Activated B cell treated with CpG ODN at 0.5 μM for 24 hours (primary cell): ENCODE measurements at places on chromosomes 7 and 10. TPM values are rescaled to one million over a fixed set of nuclear protein-coding genes. Genes with fewer than 3 reads are reported as not detected.

- no peaks in the 10 kb centered on the region for H3K36me3 ChIP-seq
- H3K27me3 ChIP-seq, result no peaks in the 10 kb centered on the region
- no peaks in the 10 kb centered on the region for H3K4me1 ChIP-seq
- no peak overlapping the region for H3K4me3 ChIP-seq
- no peak for DNase-seq
Measured at GRCh38 chr10:128384831-128385230, 258.6 kb upstream of the MKI67 start.

DNA sequence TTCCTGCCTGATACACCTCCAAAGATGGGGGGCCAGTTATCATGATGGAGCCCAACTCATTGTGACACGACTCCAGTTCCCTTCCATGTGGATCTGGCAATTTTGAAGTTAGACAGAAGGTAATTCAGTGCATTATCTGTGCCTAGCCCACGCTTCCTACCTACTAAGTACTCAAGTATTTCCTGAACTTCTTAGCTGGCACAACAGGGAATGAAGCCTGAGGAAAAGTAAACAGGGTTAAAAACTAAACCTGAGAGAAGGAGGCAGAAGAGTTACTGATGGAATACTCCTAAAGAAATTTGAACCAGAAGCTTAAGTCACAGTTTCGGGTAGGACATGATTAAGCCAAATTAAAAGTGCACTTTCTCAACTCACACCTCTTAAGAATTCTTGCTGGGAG, 1.1 kb upstream of the SEC31B start:
- peaks cover 9% of the 10 kb centered on the region for H3K4me1 ChIP-seq
- H3K27me3 ChIP-seq, result peaks cover 10% of the 10 kb centered on the region
- no peak for DNase-seq
- H3K36me3 ChIP-seq, result peaks cover 42% of the 10 kb centered on the region

GRCh38 chr10:29063806-29064644, 224.8 kb upstream of the LYZL1 start:
- DNase-seq, result no peak
- H3K27me3 ChIP-seq, result no peaks in the 10 kb centered on the region
- no peaks in the 10 kb centered on the region for H3K36me3 ChIP-seq

DNA sequence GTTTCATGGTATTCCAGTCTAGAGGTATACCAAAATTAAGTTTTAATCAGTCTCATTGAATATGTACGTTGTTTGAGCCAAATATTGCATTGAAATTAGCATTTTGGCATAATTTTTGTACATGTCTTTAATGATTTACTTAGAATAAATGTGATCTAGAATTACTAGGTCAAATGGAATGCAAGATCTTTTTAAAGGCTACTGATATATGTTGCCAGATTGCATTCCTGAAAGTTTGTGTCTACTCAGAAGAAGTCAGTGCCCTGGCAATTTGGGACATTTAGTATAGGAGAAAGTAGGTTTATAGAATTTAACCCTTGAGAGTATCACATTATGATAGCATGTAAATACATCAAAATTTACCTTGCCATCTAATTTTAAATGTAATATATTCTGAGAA, 32.4 kb downstream of the KMT2E start:
- peaks cover 34% of the 10 kb centered on the region for H3K4me1 ChIP-seq
- no peak overlapping the region for H3K4me3 ChIP-seq
- H3K27ac ChIP-seq, result no peak overlapping the region
- no peaks in the 10 kb centered on the region for H3K27me3 ChIP-seq
- no peak for DNase-seq

- no peak overlapping the region for H3K4me3 ChIP-seq
- no peaks in the 10 kb centered on the region for H3K27me3 ChIP-seq
- H3K27ac ChIP-seq, result no peak overlapping the region
- H3K4me1 ChIP-seq, result no peaks in the 10 kb centered on the region
- H3K36me3 ChIP-seq, result no peaks in the 10 kb centered on the region
- no peak for DNase-seq
Measured at GRCh38 chr10:54866666-54867065, 65.6 kb upstream of the PCDH15 start.

GRCh38 chr10:30488316-30488715, 54.3 kb downstream of the MAP3K8 start:
- H3K4me1 ChIP-seq, result peaks cover 63% of the 10 kb centered on the region
- no peaks in the 10 kb centered on the region for H3K36me3 ChIP-seq
- peak overlapping the region; percentile 89 for H3K27ac ChIP-seq

DNA sequence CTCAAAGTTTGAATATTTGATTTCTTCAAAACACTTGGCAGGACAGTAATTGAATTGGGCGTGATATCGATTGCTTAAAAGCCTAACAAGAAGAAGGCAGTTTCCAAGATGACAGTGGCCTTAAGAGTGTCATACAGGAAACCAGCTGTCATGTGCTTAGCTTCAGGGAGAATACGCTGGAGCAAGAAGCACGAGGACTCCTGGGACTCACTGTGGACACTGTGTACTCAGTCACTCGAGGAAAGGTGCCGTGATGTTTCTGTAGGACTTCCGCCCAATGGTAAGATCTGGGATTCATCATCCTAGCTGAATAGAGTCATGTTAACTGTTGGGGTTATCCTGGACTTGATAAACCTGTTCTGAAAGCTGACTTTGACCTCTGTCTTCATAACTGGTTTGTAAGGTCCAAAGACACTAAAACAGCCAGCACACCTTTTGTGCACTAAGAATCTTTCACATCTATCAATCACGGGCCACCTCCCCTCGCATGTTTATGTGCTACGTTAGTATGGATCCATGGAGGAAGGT, 113.5 kb downstream of the CELF2 start:
- no peaks in the 10 kb centered on the region for H3K4me1 ChIP-seq
- DNase-seq, result no peak
- H3K27ac ChIP-seq, result no peak overlapping the region

DNA sequence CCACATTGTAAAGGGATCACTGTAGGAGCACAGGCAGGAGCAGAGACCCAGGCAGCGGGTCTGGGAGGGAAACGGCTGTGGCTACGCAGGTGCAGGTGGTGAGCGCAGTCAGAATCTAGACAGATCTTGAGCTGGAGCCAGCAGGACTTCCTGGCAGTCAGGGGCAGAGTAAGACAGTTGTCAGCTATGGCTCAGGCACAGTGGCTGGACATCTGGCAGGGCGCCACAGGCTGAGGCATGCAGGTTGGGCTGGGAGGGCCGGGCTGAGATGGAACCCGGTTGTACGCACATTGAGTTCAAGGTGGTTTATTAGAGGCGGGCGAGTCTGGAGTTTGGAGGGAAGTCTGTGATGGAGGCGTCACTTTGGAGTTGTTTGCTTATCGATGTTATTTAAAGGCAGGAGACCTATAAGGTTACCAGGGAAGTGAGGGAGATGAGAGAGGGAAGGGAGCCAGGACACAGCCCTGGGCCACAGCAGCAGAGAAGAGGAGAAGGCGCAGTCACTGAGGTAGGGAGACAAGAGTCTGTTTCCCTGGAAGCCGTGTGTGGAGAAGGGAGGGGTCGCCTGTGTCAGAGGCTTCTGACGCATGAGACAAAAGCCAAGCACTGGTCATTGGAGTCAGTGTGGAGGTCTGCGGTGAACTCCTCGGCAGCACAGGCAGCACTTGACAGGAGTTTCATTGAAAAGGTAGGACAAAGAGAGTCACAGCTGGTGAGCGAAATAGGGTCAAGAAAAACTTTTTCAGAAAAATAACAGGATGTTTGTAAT, 73.8 kb downstream of the LANCL2 start:
- DNase-seq, result no peak
- H3K27ac ChIP-seq, result no peak overlapping the region
- no peak overlapping the region for H3K4me3 ChIP-seq
- H3K4me1 ChIP-seq, result no peaks in the 10 kb centered on the region

- H3K27me3 ChIP-seq, result peaks cover 1% of the 10 kb centered on the region
- no peaks in the 10 kb centered on the region for H3K4me1 ChIP-seq
- no peak overlapping the region for H3K27ac ChIP-seq
- H3K4me3 ChIP-seq, result no peak overlapping the region
Measured at GRCh38 chr7:44175730-44176129, 13.5 kb downstream of the GCK start.

GRCh38 chr10:77578583-77579227, 58.9 kb downstream of the KCNMA1 start:
- no peak for DNase-seq
- H3K4me1 ChIP-seq, result peaks cover 3% of the 10 kb centered on the region
- no peak overlapping the region for H3K4me3 ChIP-seq
- no peaks in the 10 kb centered on the region for H3K27me3 ChIP-seq
- no peak overlapping the region for H3K27ac ChIP-seq

DNA sequence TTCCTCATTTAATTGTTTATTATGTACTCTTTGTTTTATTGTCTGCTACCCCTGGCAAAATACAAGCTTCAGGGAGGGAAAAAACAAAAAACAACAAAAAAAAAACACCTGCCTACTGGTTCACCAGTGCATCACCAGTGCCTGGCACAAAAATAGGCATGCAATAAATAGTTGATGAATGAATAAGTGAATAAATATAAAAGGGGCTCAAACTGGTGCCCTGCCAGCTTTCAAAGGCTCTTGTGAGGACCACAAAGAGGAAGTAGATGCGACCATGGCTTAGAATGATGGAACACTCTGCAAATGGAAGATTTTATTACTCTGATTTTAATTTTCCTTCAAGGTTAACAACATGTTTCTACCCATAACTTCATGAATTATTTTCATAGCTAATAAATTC, 213.0 kb upstream of the INHBA start:
- no peak for DNase-seq
- no peaks in the 10 kb centered on the region for H3K36me3 ChIP-seq
- no peaks in the 10 kb centered on the region for H3K27me3 ChIP-seq
- no peak overlapping the region for H3K4me3 ChIP-seq
- H3K27ac ChIP-seq, result no peak overlapping the region

DNA sequence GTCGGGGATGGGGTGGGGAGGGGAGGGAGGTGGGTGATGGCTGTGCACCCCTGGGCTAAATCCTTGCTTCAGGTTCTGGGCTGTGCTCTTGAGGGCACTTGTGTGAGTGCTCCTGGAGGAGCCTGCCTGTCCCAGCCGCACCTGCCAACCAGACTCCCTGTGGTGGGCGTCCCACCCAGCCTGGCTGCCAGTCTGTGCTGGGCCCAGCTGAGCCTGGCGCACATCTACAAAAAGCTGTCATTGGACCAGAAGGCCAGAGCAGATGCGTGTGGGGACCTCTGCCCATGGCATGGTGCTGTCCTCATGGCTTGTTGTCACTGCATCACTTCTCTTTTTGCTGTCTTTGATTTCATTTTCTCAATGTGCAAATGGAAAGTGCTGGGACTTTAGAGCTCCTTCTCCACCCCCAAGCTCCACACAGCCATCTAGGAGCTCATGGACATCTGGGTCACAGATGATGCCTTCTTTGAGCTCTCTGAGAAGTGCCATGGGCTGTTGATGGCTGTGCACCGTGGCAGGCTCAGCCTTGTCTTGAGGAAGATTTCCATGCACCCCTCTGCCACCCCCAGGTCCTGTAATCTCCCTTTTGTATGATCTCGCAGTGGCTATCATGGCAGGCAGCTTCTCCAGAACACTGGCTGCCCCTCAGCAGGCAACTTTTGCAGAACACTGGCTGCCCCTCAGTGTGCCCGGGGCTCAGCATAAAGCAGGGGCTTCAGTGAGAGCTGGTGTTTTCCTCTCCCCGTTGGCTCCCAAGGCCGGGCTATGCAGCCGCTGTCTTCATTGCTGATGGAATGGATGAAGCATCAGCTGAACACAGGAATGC, 83.9 kb downstream of the ADCY1 start:
- no peaks in the 10 kb centered on the region for H3K36me3 ChIP-seq
- H3K4me3 ChIP-seq, result no peak overlapping the region
- H3K27ac ChIP-seq, result no peak overlapping the region
- no peaks in the 10 kb centered on the region for H3K4me1 ChIP-seq

- H3K27ac ChIP-seq, result no peak overlapping the region
- peaks cover 3% of the 10 kb centered on the region for H3K27me3 ChIP-seq
- no peaks in the 10 kb centered on the region for H3K4me1 ChIP-seq
- no peak overlapping the region for H3K4me3 ChIP-seq
Measured at GRCh38 chr10:78774614-78774998, 294.2 kb upstream of the ZMIZ1 start.

DNA sequence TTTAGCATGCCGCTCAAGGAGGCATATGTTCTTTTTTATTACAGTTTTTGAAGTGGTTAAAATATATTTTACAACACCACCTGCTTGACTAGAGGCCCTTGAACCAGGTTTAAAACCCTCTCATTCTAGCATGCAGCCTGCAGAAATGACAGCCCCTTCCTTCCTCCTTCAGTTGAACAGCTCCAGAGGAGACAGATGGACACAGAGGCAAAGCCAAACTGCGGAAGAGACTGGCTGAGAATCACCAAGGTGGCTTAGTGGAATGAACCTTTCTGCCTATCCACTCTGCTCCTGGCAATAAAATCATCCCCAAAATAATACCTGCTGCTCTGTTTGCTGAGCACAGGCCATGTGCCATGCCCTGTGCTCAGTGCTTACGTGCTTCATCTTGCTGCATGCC, 23.9 kb upstream of the PLPP4 start:
- H3K27me3 ChIP-seq, result peaks cover 16% of the 10 kb centered on the region
- no peak overlapping the region for H3K4me3 ChIP-seq
- no peak overlapping the region for H3K27ac ChIP-seq
- no peaks in the 10 kb centered on the region for H3K4me1 ChIP-seq
- no peaks in the 10 kb centered on the region for H3K36me3 ChIP-seq
- no peak for DNase-seq

GRCh38 chr10:43255634-43256431, 11.0 kb downstream of the RASGEF1A start:
- H3K4me3 ChIP-seq, result no peak overlapping the region
- H3K4me1 ChIP-seq, result no peaks in the 10 kb centered on the region
- no peak for DNase-seq

GRCh38 chr7:5607951-5608656, 173.4 kb downstream of the RNF216 start:
- H3K27ac ChIP-seq, result no peak overlapping the region
- H3K27me3 ChIP-seq, result no peaks in the 10 kb centered on the region
- no peak overlapping the region for H3K4me3 ChIP-seq
- H3K4me1 ChIP-seq, result peaks cover 4% of the 10 kb centered on the region

GRCh38 chr10:132679217-132679595, 106.7 kb downstream of the NKX6-2 start:
- H3K27ac ChIP-seq, result no peak overlapping the region
- peaks cover 10% of the 10 kb centered on the region for H3K4me1 ChIP-seq
- no peaks in the 10 kb centered on the region for H3K27me3 ChIP-seq
- DNase-seq, result no peak

PRKG1 gene
- total RNA-seq, result not detected in 2 replicates

AOAH gene
- 1.4 and 2.4 TPM in 2 replicates for total RNA-seq

INHBA gene
- 0.16 TPM in 1 of 2 replicates, not detected in the other for total RNA-seq

JCAD gene
- total RNA-seq, result not detected in 2 replicates

SCART1 gene
- 2.8 TPM in 2 replicates for total RNA-seq

ADAM22 gene
- 0.71 and 0.88 TPM in 2 replicates for total RNA-seq

MMP21 gene
- total RNA-seq, result 0.10 and 0.35 TPM in 2 replicates

IL6 gene
- 64.4 and 72.3 TPM in 2 replicates for total RNA-seq

GJD4 gene
- total RNA-seq, result not detected in 2 replicates

OR2A5 gene
- not detected in 2 replicates for total RNA-seq

TDRD1 gene
- total RNA-seq, result 0.33 and 0.59 TPM in 2 replicates
